Activated T-helper 17 cell treated with anti-CD3 and anti-CD28 coated beads, Interleukin-2, amount 50 U/mL, for 72 hours (primary cell): ENCODE measurements at places on chromosomes 16 and 17.
A peak's percentile ranks its signal among the peaks of the same experiment; 100 is the strongest.

DNA sequence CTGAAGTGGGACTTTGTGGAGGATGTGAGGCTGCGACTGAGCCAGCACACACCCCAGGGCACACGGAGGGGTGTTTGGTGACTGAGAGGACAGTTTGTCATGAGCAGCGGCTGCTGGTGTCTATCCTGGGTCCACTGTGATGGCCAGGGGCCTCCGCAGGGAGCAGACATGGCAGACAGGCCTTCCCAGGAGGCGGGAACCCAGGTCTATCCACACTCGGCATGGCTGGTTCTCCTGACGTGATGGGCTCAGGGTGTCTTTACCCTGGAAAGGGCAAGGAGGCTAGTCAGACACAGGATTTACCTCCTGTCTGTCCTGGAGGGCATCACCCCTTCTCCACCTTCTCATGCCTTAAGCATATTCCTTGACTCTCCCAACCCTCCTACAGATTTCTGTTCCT, 671 bp upstream of the CD300C start:
- ATAC-seq = no peak

DNA sequence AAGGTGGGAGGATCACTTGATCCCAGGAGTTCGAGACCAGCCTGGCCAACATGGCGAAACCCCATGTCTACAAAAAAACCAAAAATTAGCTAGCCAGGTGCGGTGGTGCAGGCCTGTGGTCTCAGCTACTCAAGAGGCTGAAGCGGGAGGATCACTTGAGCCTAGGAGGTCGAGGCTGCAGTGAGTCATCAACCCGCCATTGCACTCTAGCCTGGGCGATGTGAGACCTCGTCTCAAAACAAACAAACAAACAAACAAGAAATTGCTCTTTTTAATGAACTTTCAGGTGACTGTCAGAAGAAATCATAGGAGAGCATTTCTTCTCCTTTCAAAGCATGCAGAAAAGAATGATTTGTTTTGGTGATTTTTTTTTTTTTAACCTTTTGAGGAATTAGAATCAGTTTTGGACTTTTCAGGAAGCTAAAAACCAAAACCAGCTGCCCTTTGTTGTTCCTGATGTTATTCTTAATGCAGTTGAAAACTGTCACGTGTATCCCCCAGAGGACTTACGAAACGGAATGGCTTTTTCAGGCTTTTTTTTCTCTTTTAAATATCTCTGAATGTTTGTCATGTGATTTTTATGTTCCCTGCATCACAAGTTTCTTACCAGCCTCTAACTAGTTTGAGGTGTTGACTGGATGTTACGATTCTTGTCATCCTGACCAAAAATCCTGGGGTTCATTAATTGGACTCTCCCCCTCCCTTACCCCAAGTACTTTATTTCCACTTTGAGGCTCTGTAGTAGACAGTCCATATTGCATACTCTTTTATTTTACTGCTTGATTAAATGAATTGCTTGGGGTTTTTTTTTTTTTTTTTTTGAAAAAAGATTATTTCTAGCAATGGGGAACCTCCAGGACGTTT, 34.1 kb downstream of the SNX29 start:
- no peak for ATAC-seq

GRCh38 chr17:65553646-65554552, 7.5 kb downstream of the AXIN2 start:
- peak; percentile 71 for ATAC-seq

- ATAC-seq = no peak
Measured at GRCh38 chr16:13629704-13630103, 290.2 kb upstream of the ERCC4 start.

- no peak for ATAC-seq
Measured at GRCh38 chr17:43766413-43767052, 7.9 kb upstream of the SOST start.

DNA sequence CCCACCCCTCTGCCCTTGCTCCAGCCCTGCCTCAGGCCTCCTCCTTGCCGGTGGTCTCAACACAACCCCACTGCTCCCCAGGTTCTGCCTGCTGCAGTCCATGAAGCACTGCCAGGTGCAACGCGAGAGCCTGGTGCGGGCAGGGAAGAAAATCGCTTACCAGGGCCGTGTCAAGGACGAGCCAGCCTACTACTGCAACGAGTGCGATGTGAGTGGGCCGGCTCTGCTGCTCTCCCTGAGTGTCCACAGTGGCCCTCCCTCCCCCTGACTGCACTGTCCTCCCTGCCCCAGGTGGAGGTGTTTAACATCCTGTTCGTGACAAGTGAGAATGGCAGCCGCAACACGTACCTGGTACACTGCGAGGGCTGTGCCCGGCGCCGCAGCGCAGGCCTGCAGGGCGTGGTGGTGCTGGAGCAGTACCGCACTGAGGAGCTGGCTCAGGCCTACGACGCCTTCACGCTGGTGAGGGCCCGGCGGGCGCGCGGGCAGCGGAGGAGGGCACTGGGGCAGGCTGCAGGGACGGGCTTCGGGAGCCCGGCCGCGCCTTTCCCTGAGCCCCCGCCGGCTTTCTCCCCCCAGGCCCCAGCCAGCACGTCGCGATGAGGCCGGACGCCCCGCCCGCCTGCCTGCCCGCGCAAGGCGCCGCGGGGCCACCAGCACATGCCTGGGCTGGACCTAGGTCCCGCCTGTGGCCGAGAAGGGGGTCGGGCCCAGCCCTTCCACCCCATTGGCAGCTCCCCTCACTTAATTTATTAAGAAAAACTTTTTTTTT, 1.8 kb upstream of the TMEM88 start:
- no peak for ATAC-seq
